ENCODE measurements at places on chromosomes 2 and 18.

DNA sequence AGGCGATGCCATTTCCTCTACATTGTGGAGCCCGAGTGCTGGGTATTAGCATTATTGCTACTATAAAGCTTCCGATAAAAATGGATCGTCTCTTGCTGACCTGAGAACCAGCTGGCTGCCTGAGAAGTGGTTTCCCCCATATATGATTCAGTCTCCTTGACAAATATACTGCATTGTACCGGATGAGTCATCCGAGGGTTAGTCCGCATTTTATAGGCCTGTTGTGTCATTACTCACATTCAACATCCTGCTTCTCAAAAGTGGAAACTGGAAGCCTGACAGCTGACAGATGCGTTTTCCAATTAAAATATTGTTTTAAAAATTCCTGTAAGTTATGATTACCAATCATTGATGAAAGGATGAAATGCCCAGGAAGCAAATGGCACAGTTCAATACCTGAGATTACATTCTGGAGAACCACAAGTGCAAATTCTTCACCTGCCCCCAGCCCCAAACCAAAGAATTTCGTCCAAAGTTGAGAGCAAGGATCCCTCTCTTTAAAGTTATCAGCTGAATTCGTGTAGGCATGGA, 65.7 kb downstream of the SPRED2 start:
- DNase-seq, result no peak

DNA sequence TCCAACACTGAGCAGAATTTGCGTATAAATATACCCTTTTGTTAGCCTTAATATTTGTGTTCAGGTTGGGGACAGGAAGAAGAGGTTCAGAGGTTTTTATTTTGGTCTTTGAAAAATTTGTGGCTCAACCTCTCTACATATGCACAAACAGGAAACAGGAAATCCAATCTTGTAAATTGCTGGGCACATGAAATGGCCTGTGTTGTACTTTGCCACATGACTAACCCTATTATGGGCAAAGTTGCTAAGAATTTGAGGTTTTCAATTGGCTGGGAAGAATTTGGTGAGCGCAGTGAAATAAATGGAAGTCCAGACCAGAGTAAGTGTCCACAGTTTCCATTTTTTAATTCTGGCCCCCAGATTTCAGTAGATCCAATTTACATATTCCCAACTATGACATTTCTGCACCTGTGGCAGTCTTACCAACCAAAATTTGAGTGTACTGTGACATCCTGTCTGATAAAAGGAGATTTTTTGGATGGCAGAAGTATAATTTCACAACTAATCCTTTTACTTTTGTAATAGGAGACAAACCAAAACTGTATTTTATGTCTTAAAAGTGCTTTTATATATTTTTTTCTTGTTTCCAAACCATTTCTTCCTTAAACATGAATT, 63.6 kb downstream of the COX7A2L start:
- DNase-seq, result no peak

- no peak for DNase-seq
These were observed 341.3 kb downstream of the TSN start for GRCh38 chr2:122096761-122097160.

DNA sequence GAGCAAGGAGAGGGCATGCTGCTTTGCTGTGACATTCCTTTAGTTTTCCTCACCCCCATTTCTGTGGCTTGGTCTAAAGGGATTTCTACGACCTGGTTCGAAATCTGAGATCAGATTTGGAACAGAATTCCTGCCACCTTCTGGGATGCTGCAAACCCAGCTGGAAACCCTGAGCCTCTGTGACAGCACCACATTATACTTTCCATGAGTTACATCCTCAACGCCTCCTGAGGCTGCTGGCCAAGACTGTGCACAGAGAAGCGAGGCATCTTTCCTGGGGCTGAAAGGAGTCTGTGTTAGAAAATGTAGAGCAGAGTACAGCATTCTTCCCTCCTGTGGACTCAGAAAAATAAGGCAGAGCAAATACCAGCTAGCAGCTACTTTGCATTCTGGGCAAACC, 138.1 kb upstream of the CHAC2 start:
- DNase-seq, result no peak

DNA sequence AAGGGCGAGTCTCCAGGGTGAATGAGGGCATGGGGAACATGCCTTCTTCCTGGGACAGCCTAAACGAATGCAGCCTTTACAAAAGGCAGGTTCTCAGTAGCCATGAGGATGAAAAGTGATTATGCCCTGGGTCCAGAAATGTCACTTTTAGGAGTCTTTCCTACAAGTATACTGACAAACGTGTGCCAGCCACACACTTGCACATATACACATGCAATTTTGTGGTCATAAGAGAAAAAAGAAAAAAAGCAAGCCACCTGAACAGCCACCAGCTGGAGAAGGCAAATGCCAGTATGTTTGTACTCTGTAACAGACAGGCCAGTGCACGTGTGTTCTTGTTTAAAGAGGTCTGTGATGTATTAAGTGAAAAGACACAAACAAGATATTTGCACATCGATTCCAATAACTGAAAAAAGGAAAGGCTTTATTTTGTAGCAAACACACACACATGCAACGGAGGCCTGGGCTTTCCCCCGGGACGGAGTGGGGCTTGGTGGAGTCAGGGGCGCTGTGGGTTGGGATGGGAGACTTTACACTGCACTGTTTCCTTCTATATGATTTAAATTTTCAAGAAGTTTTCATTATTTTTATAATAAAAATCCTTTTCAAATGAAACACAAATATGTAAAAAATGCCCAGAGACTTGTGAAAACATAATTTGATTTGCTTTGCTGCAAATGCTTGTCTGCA, 108.4 kb downstream of the FAM210A start:
- DNase-seq, result no peak

DNA sequence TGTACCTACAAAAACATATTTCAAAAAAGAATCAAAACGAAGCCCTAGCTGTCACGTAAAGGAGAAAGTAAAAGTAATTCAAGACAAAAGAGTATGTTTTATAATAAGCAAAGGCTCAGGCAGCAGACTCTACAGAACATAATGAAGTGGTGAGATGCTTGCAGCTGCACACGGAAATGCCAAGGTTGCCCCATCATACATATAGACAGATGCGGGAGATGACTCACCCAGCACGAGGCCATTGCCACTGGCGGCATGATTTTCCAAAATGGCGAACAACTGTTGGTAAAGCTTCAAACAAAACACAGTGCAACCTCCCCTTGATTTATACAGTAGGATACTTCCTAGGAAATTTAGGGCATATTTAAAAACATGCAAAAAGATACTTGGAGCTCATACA, 26.0 kb upstream of the C1QL2 start:
- no peak for DNase-seq

DNA sequence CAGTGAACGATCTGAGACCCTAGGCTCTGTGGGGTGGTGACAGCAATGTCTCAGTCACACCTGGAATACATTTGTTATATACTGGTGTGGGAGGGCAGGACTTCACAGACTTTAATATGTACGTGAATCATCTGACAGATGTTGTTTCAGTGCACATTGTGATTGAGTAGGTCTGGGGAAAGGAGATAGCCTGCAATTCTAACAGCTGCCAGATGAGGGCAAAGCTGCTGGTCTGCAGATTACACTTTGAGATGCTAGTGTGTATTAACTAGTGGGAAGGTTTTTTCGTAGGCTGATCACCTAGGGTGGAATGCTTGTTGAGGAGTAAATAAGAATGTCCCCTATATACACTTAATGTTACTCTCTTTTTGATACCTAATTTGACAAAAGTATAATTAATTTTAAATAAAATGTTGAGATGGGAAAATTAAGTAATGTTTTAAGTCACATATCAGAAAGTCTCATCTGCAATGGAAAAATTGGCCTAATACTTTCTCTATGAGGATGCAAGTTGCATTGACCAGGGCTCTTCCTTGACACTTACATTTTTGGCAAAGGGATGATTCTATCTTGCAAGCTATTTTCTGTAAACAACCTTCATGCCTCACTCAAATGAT, 496.9 kb upstream of the HNMT start:
- DNase-seq, result no peak

- no peak for DNase-seq
These were observed 38.5 kb downstream of the MTERF4 start for GRCh38 chr2:241063587-241063986.

DNA sequence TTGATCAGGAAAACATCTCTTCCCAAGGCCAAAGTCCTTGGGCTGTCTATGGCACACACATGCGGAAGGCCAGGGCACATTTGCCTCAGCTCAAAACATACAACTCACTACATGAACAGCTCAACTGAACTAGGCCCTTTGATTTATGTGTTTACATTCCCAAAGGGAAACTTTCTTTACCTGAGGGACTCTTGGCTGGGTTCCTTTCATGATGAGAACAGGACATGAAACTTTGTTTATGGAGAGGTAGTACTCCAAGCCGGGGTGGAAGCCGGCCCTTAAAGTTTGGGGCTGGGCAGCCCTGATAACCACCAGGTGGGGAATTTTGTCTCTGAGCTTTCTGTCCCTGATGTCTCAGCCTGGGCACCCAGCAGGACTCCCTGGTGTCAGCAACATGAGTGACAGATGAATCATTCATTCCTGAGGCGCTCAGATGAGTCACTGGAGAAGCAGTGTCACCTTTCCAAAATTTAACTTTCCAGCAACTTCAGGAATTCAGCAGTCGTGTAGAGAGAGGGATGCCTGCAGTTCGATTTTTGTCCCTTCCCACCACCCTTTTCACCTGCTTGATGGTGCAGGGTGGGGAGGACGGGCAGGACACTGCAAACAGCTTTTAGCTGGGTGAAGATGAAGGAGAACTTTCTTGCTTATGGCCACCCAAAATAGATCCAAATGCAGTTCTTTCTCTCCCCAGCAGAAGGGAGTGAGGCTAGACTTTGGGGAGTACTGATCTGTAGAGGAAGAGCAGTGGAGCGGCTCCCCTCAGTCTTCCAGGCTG, 331.6 kb downstream of the DYSF start:
- no peak for DNase-seq

DNA sequence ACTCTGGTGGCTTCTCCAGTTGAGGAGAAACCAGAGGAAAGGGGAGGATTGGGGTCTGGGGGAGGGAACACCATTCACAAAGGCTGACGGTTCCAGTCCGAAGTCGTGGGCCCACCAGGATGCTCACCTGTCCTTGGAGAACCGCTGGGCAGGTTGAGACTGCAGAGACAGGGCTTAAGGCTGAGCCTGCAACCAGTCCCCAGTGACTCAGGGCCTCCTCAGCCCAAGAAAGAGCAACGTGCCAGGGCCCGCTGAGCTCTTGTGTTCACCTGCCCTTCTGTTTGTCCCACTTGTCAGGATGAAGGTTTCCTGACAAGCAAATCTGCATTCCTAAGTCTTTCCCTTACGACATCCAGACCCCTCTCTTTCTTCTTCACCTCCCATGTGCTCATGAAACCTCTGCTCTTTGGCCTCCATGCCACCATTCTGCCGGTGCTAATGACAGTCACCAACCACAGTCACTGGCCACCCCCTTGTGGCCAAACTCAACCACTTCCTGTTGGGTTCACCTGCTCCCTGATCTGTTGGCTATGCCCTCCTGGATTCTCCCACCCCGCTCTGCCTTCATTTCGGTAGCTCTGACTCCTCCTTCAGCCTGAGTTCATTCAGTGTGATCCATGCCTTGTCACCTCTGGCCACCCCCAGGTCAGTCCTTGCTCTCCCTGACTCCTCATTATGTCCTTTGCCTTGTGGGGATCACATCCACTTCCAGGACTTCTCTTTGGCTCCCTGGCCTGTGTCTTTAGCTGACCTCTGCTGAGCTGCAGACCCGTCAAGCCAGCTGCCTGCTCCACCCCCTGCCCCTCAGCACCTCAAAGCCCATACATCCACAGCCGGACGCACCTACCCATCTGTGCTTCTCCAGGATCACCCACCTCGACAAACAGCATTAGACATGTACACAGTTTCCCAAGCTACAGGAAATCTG, 17.6 kb downstream of the EMX1 start:
- no peak for DNase-seq

DNA sequence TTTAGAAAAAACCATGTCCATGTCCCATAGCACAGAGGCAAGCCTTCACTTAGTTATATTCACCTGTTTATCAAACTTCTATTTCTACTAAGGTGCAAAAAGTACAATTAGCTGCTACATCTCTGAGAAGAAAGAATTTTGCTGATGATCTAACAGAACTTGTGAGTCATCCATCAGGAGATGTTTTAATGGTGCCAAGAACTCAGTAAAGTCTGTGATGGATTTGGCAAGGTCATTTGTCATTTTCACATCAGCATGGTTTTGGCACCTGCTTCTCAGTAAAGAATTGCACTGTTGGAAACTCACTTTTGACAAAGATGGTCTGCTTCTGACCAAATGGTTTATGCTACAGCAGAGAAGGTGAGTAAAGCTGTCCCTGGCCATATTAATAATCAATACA, 195.7 kb upstream of the TMEFF2 start:
- no peak for DNase-seq

Measured in cerebellar nuclear complex (tissue), 1 donor.